ENCODE measurements at places on chromosomes 16 and 17. TPM values are rescaled to one million over a fixed set of nuclear protein-coding genes. Genes with fewer than 3 reads are reported as not detected.

The RNPS1 gene
- 122 TPM for total RNA-seq

The SHCBP1 gene
- 71.9 TPM for total RNA-seq

The HSPB9 gene
- not detected for total RNA-seq

DNA sequence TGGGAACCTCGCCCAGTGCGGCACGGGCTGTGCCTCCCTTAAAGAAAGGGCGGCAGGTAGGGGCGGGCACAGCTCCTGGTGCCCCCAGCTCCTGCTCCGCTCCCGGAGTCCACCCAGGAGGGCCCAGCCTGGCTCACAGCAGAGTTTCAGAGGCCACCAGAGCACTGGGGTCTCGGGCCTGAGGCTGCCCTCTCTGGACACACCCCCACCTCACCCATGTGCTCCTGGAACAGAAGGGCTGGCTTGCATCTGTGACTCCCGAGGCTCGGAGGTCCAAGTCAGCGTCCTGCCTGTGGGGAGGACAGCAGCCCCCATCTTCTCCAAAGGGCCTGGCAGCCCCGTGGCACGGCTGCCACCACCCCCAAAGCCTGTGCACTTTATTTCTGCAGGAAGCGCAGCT is 62.7 kb downstream of the RBFOX3 start:
- no peaks in the 10 kb centered on the region for H3K36me3 ChIP-seq
- H3K4me3 ChIP-seq: no peak overlapping the region
- DNase-seq: no peak
- H3K27me3 ChIP-seq: peaks cover 69% of the 10 kb centered on the region
- H3K4me1 ChIP-seq: no peaks in the 10 kb centered on the region

GRCh38 chr17:75135946-75136345 is 4.4 kb upstream of the NT5C start:
- H3K4me3 ChIP-seq: no peak overlapping the region
- peaks cover 13% of the 10 kb centered on the region for H3K4me1 ChIP-seq
- peaks cover 77% of the 10 kb centered on the region for H3K36me3 ChIP-seq
- no peaks in the 10 kb centered on the region for H3K27me3 ChIP-seq
- DNase-seq: no peak

DNA sequence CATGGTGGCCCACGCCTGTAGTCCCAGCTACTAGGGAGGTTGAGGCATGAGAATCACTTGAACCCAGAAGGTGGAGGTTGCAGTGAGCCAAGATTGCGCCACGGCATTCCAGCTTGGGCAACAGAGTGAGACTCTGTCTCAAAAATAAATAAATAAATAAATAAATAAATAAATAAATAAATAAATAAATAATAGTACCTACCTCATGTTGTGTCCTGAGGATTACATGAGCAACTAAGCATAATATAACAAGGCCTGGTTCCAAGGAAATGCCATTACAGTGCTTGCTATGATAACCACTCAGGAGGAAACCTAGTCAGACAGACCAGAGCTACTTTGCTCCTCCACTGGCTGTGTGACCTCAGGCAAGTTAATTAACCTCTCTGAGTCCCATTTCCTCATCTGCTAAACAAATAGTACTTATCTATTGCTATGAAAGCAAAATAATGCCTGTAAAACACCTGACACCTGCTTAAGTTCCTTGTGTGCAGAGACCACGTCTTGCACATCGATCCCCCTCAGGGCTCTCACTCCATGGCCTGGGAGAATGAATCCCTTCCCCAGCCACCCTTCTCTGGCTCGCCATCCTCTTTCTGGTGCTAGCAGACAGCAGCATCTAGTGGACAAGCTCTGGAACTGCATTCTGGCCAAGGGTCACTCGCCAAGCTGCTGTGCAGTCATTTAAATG is 7.5 kb downstream of the EPOP start:
- no peaks in the 10 kb centered on the region for H3K36me3 ChIP-seq
- peak; percentile 72 for DNase-seq
- H3K4me3 ChIP-seq: no peak overlapping the region
- H3K4me1 ChIP-seq: no peaks in the 10 kb centered on the region
- H3K27me3 ChIP-seq: peaks cover 35% of the 10 kb centered on the region

The RBFOX1 gene
- total RNA-seq: not detected

DNA sequence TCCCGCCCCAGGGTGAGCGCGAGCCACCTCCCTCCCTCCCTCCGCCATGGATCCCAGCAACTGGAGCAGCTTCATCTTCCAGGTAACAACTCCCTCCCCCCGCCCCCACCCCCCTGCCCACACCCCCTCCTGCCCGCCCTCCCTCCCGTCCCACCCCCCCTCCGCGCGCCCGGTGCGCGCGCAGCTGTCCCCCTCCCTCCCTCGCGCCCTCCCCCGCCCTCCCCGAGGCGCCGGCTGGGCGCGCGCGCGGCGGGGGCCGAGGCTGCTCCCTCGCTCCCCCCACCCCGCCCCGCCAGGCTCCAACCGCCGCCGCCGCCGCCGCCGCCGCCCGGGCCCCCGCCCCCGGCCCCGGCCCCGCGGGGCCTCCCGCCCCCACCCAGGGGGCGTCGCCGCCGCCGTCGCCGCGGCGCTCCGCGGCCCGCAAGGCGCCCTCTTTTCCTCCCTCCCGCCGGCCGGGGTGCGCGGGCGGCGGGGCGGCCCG is at the start of gene MAZ:
MAZ (plus strand) TSS at position 431 of the 481 bp plus-strand sequence. CDS start 173 bp downstream, outside the sequence.
- DNase-seq: peak; percentile 95
- peak within 1 kb of the TSS; percentile 58 for H3K4me3 ChIP-seq
- H3K27ac ChIP-seq: peak within 1 kb of the TSS; percentile 95
- peaks cover 79% of the 10 kb centered on the region for H3K36me3 ChIP-seq
- H3K27me3 ChIP-seq: no peaks in the 10 kb centered on the region

DNA sequence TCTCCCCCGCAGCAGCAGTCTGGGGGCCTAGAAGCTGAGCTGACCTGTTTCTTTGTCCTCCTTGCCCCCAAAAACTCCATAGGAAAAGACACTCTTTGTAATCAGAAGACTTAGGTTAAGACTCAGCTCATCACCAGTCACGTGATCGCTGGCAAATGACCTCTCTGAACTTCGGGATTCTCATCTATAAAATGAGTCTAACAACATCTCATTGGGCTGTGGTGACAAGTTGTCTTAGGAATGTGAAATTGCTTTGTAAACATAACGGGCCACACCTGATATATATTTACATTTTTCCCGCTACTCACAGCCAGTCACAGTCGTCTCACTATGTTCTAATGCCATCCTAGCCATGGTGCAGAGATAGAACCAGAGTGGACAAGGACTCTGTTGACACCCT is 86.0 kb upstream of the LHX1 start:
- H3K36me3 ChIP-seq: no peaks in the 10 kb centered on the region
- H3K4me3 ChIP-seq: no peak overlapping the region
- H3K27me3 ChIP-seq: no peaks in the 10 kb centered on the region
- peak; percentile 80 for DNase-seq
- H3K4me1 ChIP-seq: peaks cover 46% of the 10 kb centered on the region

DNA sequence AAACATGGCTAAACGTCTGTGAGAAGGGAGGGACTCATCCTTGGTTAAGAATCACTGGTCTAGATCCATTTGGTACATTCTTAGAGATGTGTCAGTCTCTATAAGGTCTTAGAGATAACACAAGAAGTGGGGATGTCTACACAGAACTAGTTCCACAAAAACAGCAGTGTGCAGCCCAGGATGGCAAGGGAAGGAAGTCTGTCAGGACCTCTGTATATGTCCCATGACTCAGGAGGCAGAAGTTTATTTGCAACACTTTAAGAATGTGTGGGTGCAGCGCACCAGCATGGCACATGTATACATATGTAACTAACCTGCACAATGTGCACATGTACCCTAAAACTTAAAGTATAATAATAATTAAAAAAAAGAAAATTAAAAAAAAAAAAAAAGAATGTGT is 548.5 kb upstream of the SOX9 start:
- H3K27me3 ChIP-seq: no peaks in the 10 kb centered on the region
- no peaks in the 10 kb centered on the region for H3K36me3 ChIP-seq
- no peak overlapping the region for H3K27ac ChIP-seq
- H3K4me1 ChIP-seq: no peaks in the 10 kb centered on the region

DNA sequence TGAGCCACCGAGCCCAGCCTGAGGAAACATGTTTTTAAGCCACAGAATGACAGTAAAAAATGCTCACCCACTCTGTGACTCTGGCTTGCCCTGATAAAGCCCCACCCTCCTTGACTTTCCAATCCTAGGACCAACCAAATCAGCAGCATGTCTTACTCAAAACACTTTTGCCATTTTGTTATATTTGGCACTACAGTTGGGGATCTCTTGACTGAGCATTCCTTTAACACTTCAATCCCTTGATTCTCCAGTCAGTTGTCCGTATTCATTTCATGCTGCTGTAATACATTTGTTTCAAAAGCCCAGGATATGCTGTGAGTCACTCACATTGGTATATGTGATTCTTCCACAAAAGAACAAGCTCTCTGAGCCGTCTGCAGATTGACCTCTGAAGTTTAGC is 8.2 kb downstream of the MYH3 start:
- H3K4me1 ChIP-seq: no peaks in the 10 kb centered on the region
- no peak overlapping the region for H3K27ac ChIP-seq
- no peak for DNase-seq
- no peaks in the 10 kb centered on the region for H3K27me3 ChIP-seq
- no peak overlapping the region for H3K4me3 ChIP-seq
- no peaks in the 10 kb centered on the region for H3K36me3 ChIP-seq

The RNF213 gene
- total RNA-seq: 49.8 TPM

DNA sequence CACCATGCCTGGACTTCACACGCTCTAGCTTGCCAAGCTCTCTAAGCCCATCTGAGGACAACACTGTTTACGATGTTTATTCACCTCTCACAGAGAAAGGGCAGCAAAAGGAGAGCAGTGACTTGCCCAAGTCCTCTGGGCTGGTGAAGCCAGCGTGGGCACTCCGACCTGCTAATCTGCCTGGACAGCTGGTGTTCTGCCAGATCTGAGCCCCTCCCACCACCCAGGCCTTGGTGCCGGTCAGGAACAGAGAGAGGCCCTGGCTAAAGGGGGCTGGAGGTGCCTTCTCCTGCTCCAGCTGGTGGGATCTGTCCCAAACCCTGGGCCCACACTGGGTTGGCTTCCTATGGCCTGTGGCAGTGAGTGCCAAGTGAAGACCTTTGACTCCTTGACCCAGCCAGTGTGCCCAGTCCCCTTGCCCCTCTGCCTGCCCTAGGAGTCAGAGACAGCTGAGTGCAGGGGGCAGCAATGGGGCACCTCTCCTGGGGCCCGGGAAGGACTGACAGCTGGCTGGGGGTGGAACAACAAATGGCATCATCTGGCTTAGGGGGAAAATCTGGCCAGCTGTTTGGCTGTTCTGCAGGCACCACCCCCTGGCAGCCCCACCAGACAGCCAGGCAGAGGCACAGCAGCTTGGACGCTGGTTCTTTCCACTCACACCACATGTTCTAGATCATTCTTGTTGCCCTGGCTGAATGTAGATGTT is 1.8 kb upstream of the SLC4A1 start:
- H3K4me1 ChIP-seq: no peaks in the 10 kb centered on the region
- H3K36me3 ChIP-seq: no peaks in the 10 kb centered on the region
- H3K27ac ChIP-seq: no peak overlapping the region
- DNase-seq: no peak

The RCVRN gene
- total RNA-seq: not detected

DNA sequence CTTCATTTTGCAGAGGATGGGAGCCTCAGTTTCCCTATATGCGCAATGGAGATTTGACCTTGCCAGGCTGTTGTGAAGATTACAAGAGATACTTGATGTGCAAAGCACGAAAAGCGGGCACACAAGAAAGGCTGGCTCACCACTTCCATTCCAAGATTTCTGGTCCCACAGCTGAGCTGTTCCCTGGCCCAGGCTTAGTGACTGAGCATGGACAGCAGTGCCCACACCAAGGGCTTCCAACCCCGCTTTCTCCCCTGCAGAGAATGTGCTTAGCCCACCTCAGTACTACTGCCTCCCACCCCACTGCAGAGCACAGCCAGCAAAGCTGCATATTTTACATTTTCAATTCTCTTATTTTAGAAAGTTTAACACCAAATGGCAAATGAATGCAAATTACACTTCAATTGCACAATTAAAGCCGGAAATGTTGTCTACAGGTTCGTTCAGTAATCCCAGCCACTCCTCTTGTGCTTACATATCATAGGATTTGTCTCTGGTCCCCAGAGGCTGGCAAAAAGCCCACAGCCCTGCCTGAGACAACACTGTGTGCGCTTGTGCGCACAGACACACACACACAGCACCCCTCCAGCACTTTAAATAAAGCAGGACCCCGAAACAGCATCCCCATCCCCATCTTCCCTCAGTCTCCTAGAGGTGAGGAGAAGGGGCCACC is 51.8 kb downstream of the VAC14 start:
- H3K27ac ChIP-seq: no peak overlapping the region
- no peak overlapping the region for H3K4me3 ChIP-seq
- H3K36me3 ChIP-seq: peaks cover 33% of the 10 kb centered on the region
- H3K4me1 ChIP-seq: peaks cover 48% of the 10 kb centered on the region

DNA sequence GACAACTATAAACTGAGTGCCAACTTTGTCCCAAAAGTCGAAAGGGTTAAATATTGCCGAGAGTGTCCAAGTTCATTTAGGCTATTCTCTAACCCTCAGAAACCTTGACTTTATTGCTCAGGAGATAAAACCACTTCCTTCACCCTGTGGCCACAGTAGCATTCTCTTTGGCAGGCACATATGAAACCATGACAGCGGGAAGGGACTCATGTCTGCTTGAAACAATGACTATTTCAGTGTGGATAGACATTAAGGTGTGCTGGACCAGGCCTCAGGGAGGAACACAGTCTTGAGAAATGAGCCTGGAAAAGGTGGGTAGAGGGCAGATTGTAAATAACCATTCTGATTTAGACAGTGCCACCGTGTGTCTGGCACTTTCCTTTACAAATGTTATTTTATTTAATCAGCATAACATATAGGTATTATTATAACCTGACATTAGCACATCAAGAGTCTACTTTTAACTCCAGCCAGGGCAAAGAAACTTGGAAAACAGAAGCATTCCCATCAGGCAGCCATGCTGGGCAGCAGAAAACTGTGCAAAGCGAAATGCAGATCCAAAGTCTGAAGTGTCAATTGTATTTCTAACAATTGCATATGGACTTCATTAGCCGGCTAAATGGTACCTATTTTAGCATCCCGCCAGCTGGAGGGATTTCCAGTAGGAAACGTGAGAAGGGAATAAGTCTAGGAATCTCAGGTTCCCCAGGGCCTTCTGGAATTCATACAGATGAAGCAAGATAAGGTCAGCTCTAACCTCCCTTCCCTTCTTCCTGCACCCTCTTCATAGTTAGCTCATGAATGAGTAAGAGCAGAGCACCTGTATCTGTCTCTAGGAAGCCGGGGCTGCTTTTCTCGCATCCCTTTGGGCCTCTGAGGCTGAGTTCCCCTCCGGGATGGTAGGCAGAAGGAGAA is 212.8 kb upstream of the ELAC2 start:
- H3K4me3 ChIP-seq: no peak overlapping the region
- DNase-seq: no peak
- H3K27ac ChIP-seq: no peak overlapping the region
- no peaks in the 10 kb centered on the region for H3K36me3 ChIP-seq

GRCh38 chr17:3689262-3690093 is 6.5 kb downstream of the P2RX5 start:
- no peak overlapping the region for H3K4me3 ChIP-seq
- DNase-seq: no peak
- H3K4me1 ChIP-seq: no peaks in the 10 kb centered on the region
- no peak overlapping the region for H3K27ac ChIP-seq
- 0 out of 2 replicates have a peak, but pooled peaks cover 1% of the 10 kb centered on the region for H3K27me3 ChIP-seq
- H3K36me3 ChIP-seq: no peaks in the 10 kb centered on the region
